ENCODE measurements at places on chromosomes 2 and 18.

DNA sequence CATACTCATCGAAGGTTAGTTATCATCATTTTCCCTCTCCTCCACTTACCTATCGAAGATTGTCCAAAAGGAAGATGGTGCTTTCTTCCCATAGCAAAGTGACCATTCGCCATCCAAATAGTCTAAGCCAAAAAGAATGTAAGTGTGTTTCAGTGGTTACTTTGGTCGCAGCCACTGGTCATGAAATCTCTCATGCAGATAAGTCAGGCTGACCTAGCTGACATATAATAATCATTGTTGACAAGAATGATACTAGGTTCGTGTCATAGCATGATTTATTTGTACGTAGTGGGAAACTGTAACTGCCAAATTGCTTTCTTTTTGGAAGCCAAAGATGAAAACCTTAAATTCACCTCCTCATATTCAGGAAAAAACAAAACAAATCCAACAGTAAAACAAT is 89.6 kb upstream of the PMAIP1 start:
- DNase-seq = no peak

DNA sequence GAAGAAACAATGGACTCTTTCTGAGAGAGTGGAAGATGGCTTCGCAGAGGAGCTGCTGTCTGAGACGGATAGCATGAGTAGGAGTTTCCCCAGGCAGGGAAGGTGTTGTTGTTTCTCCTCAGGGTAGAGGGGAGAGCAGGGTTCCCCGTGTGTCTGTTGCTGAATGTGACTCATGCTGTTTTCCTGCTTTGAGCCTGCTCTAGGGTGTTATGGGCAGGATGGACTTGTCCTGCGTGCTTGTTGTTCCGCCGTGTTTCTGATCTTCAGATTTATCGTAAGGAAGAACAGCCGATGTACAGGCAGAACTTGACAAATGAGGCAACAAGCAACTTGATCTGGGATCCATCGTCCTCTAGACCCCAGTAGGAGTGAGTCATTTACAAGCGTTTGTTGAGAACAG is 19.7 kb upstream of the MYCN start:
- no peak for DNase-seq

DNA sequence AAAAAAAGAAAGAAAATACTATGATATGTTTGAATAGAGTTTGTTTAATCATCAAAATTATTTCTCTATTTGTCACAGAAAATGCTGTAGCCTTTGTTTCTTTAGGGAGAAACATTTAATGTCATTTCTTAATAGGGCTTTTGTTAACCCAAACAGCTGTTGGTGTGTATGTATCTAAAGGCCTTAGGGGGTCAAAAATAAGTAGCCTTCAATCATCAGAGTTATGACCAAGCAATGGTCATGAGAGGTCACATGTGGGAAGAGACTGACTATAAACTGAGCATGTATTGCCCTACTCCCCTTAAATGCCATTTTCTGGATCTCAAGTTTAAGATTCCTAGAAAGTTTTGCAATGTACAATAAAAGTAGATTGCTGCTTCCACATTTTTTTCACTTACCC is 22.7 kb downstream of the HNMT start:
- no peak for DNase-seq

DNA sequence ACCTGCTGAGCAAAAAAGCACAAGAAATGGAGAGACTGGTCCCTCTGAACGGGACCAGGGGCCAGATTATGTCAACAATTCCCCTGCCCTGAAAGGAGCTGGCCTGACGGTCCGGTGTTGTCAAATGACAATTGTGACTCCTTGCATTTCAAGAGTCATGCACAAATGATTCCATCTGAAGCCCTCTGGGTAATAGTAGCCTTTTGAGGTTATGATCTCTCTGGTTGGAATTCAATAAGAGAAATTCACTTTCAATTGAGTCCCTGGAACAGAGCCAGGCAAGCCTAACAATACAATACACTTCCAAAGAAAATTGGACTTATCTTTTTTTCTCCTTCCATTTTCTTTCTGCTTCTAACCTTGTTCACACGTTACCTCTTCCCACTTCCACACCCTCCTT is 116.9 kb downstream of the C1D start:
- no peak for DNase-seq

- DNase-seq = peak; percentile 53
Measured at GRCh38 chr2:188720811-188721605, 253.2 kb upstream of the COL3A1 start.

DNA sequence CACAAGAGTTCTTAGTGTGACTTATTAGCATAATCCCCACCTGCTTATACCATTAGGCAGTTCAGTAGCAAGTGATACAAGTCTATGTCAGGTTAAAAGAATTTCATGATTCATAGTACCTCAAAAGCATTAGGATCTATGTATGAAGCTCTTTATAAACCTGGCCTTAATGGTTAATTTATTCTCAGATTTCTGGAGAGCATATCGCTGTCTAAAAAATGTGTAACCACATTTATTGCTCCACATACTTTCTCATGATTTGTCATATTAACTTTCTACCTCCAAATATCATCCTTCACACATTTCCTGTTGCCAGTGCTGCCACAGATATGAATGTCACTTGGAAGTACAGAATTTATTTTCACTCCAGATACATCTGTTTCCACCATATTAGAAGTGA is 332.8 kb upstream of the MAP2 start:
- no peak for DNase-seq

DNA sequence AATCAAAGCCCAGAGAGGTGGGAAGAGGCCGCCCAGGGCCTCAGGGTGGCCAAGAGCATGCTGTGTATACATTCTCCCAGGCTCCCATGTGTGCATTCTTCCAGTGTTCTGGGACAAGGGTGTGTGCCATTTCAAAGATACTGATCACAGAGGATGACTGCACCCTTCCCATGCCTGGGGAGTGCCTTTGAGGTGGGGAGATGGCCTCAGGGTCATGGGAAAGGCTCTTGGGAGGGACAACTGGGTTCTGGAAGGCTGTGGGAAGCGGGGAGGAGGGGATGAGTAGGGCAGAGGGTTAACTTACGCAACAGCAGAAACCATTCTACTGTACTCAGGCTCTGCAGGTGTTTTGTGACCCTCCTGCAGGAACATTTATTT is 40.9 kb downstream of the KLHL29 start:
- DNase-seq = peak; percentile 11

GRCh38 chr2:216901273-216901672 is 41.4 kb upstream of the TNP1 start:
- DNase-seq = no peak

DNA sequence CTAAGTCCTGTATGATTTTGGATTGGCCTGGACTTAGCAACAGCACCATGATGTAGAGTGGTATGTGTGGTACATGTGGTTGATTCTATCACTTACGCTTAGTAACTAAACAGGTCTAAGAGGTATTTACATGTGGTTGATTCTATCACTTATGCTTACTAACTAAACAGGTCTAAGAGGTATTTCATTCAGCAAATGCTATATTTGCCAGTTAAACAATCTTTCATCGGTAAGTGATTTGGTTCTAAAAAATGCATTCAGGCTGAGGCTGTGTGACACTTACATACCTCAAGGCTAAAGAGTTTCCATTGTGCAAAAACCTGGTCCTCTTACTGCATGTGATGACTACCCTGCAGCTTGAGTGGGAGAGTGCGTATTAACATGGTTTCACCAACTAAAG is 13.1 kb downstream of the EIF4E2 start:
- no peak for DNase-seq

DNA sequence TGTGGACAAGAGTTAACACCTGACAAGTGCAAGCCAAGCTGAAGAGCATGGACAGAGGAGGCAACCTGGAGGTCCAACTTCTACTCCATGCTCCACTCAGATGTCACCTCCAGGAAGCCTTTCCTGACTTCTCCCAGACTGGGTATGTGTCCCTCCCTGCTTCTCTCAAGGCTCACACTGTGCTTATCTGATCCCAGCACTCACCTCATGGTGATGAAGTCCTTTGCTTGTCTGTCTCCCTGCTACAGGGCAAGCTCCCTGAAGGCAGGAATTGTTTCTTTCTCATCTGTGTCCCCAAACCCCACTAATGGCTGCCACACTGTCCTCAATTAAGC is 2.7 kb upstream of the SLC30A3 start:
- no peak for DNase-seq

GRCh38 chr2:57862727-57863126 is 183.9 kb upstream of the VRK2 start:
- no peak for DNase-seq

DNA sequence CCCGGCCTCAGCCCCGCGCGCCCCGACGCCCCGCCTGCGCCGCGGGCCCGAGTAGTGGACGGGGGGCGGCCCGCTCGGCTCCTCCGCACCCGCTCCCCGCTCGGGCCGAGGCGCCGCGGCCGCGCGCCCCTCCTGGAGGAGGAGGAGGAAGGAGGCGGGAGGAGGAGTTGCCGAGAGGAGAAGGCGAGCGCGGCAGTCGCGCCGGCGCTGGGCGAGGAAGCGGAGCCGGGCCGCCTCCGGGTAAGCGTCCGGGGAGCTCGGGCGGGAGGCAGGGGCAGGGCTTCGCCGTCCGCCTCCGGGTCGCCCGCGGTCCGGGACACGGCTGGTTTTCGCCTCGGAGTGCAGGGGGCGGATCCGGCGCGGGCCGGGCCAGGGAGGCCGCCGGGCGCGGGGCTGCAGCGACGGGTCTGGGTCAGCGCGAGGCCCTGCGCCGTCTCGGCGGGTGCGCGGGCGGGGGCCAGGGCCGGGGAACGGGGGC is at the start of gene SOCS6:
Gene SOCS6 (plus strand): TSS at position 195 of the 478 bp plus-strand sequence. CDS start 35,624 bp downstream, outside the sequence.
- peak; percentile 80 for DNase-seq

- no peak for DNase-seq
Measured at GRCh38 chr2:118813111-118813510, 34.3 kb downstream of the EN1 start.

- no peak for DNase-seq
Measured at GRCh38 chr2:143824791-143825190, 695.1 kb downstream of the ZEB2 start.

DNA sequence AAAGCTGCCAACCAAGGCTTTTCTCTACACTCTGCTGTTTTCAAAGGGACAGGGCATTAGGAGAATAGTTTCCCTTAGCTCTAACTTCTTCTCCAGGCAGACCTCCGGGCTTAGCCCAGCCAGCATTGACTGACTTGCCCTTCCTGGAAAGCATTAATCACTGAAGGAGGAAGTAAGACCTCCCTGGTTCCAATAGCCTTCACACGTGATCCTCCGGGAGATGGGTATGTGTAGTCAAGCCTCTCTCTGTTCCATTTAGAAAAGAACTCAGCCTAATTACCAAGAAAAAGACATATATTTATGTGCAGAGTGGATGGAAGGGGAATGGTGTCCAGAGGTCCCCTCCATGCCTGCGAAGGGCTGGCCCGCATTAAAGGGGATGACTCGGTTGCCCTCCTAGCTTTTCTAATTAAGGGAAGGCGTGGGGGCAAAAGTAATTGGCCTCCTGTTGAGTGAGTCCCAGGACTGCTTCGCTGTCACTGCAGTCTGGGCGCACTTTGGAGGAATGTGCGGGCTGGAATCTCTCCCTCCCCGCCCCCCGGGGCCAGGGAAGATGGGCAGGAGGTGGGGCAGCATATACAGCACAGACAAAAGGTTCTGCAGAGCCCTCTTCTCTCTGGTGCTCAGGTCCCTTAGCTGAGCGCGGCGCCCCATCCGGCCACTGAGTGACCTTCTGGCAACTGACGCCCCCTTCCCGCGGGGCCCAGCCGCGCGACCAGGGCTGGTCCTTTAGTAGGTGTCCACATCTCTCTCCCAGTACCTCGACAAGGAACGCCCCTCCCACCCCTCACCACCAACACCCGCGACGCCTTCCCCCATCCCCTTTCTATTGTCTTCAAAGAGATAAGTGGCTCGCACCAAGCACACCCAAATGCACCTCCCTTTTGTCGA is 686.0 kb downstream of the NRXN1 start:
- DNase-seq = no peak

DNA sequence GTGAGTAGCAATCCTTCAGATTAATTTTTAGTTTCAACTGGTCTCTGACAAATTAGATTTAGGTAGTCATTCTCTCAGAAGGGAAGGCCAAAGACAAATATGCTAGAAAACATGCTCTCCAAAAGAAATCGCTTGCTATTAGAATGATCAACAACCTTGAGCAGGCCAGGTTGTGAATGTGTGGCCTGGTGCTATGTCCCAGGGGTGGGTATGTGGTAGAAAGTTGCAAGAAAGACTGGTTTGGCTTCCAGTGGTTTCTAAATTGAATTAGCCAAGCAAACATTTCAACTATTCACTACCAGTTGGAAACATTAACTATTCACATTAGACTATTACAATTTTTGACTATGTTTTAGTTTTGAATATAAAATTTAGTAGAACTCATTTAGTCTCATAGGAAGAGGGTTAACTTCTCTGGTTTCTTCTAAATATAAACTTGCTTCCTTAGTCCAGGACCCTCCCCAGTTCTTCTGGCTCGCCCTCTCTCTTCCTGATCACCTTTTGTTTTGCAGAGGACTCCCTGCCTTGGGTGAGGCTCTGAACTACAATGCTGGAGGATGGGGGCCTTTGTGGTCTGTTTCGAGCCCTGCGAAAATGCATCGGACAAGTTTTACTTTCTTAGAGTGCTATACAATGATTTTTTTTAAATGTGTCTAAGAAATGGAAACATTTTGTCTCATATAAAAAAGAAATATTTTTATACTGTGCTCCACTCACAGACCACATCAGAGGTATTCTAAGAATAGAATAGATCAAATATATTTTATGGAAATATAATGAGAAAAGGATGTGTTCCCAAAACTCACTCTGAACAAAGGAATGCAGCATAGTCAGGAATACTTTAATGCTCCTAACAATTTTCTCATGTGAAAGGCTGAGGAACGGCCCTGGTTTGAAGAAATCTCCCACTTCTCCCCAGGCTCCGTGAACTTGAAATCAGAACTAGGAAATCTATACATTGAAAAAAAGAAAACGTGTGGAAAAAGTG is 375.0 kb upstream of the ZEB2 start:
- DNase-seq = peak; percentile 21

Measured in right hindlimb (tissue), 1 donor.